ENCODE measurements at places on chromosomes 3 and 15.

DNA sequence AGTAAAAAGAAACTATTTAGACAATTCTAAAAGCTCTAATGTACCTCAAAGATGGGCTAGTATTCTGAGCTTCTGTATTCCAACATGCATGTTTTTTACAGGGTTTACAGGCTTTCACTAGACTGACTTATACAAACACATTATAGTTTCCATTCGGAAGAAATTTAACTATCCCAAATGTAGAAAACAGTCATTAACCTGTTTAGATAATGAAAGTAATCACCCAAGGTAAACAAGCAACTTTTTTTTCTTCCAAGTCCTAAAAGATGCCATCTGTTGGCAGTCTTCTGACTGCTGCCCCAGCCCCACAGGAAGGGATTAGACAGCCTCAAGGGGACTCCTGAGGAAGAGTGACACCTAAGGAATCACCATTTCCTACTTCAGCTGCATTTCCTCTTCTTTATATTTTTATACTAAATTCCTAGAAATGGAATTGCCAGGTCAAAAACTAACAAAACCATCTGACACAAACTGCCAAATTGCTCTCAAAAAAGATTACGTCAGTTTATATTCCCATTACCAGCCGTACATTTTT is 25.5 kb downstream of the SIN3A start:
- DNase-seq, result no peak

DNA sequence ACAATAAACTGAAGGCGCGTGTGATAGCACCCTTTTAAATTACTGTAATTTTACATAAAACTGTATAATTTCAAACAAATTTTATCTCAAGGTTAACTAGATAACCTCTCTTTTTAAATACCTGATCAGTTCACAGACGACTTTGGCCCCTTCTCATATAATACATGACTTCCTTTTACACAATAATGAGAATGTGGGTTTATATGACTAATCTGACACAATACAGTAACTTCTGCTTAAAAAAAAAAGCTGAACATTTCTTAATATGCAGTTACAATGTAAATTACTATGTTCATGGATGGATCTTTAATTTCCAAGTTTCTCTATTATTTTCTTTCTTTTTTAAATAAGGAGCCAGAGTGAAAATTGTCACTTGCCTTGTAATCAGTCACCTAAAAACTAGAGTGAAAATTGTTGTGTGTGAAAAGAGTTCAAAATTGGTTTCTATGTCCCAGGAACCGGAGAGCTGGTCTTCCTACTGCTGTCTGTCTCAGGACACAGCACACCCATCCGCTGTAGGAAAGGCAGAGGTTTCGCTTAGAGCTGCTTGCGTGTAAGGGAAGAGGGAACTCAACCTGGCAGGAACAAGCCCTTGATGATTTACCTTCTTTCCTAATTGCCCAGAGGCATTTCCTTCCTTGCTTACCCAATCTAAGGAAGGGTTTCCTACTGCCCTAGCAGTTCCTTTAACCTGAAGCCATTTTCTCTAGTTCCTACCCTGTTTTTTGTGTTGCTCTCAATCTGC is 33.3 kb downstream of the PLD1 start:
- DNase-seq, result no peak

DNA sequence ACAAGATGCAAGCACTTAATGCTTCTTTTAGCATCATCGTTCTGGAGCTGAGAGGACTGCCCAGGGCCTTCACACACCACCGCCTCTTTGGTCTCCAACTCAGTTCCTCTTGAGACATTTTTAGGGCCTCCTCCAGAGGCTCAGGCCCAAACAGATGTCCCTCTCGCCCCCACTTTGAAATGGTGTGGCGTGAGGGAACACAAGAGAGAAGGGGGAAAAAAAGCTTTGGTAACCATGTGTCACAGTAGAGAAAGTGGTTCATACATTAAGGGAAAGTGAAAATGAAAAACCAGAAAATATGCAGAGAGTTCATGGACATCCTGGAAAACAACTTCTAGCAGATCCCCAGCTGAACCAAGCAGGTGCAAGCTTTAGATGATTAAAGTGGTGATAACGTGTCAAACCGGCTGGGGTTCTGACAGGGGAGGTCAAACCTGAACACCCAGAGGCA is 33.1 kb upstream of the FOXP1 start:
- no peak for DNase-seq

- no peak for DNase-seq
Observed at GRCh38 chr15:99511866-99512661, 53.7 kb upstream of the MEF2A start.

- peak; percentile 87 for DNase-seq
Observed at GRCh38 chr15:49235446-49236124, 65.5 kb downstream of the GALK2 start.

Measured in osteoblast (primary cell).